Midbrain (tissue), 1 donor: ENCODE measurements at places on chromosomes 16 and 17.

DNA sequence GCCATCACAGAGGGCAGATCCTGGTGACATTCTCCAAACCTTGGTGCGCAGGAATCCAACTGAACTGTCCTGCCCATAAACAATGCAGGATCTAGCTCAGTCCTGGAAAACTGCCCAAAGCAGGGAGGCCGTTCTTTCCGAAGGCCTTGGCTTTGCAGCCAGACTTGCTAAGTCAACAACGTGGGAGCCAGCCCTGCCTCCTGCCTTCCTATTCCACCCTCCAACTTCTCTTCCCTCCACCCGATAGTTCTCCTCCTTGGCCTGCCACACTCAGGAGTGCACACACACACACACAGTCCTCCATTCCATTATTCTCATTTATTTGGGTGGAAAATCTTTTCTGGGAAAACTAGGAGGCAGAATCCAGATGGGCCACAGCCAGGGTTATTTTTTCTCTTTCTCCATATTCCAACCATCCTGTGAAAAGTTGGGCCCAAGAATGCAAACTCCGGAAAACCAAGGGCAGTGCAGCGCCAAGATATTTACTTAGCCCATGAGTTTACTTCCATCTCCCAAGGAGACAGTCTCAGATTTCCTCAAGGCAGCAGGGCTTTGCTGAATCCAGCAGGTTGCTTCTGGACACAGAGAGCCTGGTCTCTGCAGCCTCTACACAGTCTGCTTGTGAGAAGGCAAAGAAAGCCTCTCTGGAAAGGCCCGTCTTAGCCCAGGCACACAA lies 15.8 kb downstream of the COPRS start:
- DNase-seq = peak; percentile 42

DNA sequence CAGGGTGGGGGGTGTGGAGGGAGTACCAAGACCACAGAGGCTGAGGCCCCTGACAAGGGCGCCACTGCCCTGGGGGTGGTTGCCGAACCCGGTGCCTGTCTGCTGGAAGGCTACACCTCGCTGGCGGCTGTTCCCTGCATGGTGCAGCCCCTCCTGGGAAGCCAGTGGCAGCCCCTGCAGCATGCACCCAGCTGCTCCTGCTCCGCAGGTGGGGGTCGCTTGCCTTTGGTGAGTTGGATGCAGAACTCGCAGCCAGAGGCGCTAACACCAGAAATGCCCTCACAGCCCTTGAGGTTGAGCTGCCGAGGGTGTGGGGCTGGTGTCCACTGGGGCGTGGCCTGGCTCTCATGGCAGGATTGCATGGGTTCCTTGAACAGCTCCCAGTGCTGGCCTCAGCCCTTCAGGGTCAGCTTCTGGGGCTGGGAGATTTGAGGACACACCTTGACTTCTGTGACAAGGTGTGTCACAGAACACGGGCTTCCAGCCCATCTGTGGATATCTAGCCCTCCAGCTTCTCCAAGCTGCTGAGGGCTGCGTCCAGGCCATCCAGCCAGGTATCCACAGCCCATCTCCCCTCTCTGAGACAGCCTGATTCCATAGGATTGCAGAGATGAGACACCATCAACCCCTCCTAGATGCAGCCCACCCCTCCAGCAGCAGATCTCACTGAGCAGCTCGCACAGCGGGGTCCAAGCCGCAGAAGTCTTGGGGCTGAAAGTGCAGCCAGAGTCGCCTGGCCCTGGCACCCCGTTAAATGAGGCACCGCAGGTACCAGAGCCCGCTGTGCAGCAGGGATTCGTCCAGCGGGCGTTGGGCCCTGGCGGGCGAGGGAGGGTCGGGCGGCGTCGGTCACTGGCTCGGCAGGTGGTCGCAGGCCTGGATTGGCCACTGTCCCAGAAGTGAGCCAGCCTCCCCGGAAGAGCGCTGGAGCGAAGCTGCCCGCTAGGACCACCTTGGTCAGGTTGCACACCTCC lies 586.3 kb downstream of the KCNJ18 start:
- no peak for DNase-seq

- DNase-seq = no peak
Measured at GRCh38 chr17:37050920-37051319, 102.2 kb downstream of the AATF start.

- DNase-seq = no peak
Measured at GRCh38 chr16:89369266-89369895, 121.0 kb downstream of the ANKRD11 start.

DNA sequence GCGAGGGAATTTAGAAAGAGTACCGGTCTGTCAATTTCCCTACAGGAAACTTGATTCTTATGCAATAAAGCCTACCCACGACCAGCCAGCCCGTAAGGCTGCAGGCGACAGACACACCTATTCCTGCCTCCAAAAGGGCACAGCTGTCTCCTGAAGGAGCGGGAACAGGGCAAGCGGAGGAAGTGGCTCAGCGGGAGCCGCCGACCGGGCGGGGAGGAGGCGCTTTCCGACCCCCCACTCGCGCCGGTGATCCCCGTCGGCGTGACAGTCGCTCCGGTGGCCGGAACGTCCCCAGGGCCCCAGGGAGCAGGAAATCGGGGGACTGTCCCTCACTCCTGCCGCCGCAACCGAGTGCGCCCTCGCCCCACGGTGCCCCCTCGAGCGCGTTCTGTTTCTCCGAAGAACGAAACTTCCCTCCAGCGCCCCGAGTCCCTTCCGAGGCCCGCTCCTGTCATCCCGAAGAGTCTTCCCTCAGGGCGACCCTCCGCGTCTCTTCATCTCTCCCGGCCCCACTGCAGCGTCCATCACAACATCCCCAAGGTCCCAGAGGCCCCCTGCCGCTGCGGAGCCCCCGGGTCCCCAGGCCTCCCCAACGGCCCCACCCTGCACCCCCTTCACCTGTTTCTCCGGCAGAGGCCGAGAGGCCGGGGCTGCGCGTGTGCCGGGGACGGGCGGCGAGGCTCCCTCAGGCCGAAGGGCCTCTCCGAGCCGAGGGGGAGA lies 421 bp downstream of the STAT3 start:
- peak; percentile 33 for DNase-seq

DNA sequence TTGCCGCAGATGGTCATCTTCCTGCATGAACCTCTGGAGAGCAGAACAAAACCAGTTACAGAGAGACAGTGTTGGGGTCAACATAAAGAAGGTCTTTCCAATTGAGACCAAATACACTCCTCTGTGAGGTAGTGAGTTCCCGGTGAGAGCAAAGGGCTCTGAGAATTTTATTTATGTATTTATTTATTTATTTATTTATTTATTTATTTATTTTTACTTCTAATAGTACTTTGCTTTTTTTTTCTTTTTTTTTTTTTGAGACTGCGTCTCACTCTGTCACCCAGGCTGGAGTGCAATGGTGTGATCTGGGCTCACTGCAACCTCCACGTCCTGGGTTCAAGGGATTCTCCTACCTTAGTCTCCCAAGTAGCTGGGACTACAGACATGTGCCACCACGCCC lies 12.1 kb upstream of the COTL1 start:
- DNase-seq = no peak

- no peak for DNase-seq
Measured at GRCh38 chr16:49876716-49877129, 20.8 kb upstream of the ZNF423 start.

- DNase-seq = no peak
Measured at GRCh38 chr16:16029431-16030011, 80.1 kb downstream of the ABCC1 start.

DNA sequence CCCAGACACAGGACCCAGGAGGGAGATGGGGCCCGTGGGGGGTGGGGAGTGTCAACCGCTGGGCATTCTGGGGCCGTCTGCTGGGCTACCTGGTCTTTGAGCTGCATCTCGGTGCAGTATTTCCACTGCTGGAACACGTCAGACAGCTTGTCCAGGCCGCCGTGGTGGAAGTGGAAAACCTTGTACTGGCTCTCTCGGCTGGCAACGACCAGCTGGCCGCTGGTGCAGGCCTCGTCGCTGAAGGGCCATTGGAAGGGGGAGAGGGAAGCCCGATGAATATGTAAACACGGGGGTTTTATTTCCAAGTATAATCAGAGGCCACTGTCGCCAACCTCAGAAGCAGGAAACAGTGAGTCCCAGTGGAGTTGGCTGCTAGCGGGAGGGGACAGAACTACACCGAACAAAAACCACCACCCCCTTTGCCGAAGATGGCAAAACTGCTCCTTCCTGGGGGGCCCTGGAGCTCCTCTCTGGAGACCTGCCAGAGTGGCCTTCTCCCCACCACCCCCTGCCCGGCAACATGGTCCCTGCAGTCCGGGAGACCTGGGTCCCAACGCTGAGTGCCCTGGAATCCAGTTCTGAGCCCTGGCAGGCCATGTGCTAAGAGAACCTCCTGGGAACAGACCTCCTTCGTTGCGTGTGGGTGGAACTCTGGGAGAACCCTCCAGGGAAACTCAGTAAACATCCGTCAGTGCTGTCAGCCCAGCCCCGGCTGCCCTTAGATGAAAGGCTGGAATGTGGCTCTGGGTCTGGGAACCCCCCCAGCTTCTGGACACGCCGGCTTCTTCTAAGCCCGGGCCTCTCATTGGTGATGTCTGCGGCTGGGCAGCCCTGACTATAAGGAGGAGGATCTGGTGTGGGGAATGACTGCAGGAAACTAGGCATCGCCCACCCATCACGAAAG lies 84.1 kb downstream of the TBC1D16 start:
- DNase-seq = peak; percentile 80

- DNase-seq = no peak
Measured at GRCh38 chr17:81536299-81537290, 8.4 kb downstream of the FSCN2 start.

- DNase-seq = peak; percentile 86
Measured at GRCh38 chr16:30351586-30352419, 3.3 kb downstream of the CD2BP2 start.

DNA sequence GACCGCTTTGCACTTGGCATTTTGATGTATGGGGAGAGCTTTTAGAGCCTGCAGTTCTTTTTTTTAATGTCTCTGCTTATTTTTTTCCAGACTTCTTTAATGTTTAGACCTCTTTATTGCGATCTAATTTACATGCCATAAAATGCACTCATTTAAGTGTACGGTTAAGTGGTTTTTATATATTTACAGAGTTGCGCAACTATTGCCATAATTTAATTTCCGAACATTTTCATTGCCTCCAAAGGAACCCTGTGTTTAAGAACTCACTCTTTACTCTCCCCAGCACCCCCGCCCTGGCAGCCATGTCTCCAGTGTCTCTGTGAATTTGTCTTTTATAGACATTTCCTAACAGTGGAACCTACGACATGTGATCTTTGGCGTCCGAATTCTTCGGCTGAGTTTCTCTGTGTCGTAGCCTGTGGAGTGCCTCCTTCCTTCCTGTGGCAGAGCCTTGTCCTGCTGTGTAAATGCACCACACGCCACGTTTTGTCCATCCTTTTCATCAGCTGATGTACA lies 24.0 kb downstream of the ZNF750 start:
- no peak for DNase-seq

DNA sequence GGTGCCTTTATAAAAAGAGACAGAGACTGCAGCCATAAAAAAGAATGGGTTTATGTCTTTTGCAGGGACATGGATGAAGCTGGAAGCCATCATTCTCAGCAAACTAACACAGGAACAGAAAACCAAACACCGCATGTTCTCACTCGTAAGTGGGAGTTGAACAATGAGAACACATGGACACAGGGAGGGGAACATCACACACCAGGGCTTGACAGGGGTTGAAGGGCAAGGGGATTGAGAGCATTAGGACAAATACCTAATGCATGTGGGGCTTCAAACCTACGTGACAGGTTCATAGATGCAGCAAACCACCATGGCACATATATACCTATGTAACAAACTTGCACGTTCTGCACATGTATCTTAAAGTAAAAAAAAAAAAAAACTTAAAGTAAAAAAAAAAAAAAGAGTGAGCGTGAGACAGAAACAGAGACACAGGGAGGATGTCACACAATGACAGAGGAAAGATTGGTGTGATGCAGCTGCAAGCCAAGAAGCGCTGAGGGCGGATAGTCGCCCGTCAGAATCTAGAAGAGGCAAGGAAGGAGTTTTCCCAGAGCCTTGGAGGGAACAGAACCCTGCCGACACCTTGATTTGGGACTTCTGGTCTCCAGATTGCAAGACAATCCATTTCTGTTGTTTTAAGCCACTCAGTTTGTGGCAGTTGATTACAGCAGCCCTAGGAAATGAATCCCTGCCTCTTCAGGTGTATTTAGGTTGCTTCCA lies 27.4 kb upstream of the TNS4 start:
- no peak for DNase-seq

DNA sequence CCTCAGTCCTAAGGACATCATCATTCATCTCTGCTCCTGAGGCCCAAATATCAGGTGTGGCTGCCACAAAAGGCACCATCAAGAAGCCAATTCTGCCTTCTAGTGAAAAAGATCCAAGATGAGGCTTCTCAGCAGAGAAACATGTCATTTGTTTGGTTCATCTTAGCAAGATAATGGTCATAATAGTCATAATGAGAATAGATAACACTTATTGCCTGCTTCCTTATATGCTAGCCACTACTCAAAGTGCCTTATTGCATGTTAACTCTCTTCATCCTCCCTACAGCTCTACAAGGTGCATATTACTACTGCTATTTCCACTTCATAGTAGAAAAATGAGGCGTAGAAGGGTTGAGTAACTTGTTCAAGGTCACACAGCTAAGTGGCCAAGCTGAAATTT lies 45.0 kb upstream of the MRPS23 start:
- no peak for DNase-seq

DNA sequence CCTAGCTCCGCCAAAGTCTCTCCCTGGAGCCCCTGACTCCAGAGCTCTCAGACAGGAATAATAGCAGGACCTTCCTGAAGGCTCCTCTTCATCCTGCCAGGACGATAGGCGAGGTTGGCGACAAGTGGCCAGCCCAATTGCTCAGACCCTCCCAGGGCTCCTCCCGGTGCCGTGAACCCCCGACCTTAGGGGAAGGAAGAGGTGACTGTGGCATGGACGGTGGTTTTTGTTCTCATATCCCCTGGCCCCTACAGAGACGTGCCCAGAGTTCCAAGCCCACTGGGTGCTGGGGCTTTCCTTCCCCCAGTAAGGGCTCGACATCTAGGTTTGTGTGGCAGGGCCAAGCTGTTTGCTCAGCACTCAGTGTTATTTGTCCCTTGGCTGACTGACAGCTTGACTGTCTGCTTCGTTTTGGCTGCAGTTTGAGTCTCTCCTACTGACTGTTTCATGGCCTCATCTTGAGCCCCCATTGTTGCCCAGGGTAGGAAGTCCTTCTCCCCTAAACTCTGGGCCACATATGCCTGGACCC lies 4.6 kb upstream of the ADCY7 start:
- DNase-seq = no peak
